ENCODE measurements at places on chromosomes 16 and 17. TPM values are rescaled to one million over a fixed set of nuclear protein-coding genes. Genes with fewer than 3 reads are reported as not detected.

- H3K27me3 ChIP-seq, result no peaks in the 10 kb centered on the region
- no peaks in the 10 kb centered on the region for H3K4me1 ChIP-seq
- H3K36me3 ChIP-seq, result no peaks in the 10 kb centered on the region
- no peak overlapping the region for H3K27ac ChIP-seq
- no peak overlapping the region for H3K4me3 ChIP-seq
Observed at GRCh38 chr17:66583112-66583748, 251.7 kb upstream of the CACNG5 start.

DNA sequence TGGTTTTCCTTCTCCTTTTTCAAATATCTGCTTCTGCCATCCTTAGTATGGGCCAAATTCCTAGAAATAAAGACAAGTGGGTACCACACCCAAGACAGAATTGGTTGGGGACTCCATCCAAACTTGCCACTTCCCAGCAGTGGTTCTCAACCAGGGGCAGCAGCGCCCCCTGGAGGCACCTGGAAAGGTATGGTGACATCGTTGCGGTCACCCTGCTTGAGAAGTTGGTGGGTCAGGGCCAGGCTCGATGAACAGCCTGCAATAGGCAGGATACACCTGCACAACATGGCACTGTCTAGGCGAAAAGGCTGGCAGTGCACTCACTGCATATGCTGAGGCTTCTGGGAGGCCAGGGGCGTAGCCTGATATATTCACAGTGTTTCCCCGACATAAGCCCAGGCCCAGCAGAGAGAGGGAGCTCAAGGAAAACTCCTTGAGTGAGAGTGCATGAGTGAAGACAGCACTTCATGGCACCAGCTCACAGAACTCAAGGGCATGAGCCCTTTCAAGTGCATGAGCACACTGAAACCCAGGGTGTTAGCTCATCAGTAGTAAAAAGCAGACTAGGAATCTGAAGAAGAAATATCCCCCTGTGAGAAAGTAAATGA lies 57.7 kb downstream of the CMC2 start:
- H3K27ac ChIP-seq, result no peak overlapping the region
- H3K4me1 ChIP-seq, result no peaks in the 10 kb centered on the region
- H3K4me3 ChIP-seq, result no peak overlapping the region
- peak; percentile 65 for DNase-seq

DNA sequence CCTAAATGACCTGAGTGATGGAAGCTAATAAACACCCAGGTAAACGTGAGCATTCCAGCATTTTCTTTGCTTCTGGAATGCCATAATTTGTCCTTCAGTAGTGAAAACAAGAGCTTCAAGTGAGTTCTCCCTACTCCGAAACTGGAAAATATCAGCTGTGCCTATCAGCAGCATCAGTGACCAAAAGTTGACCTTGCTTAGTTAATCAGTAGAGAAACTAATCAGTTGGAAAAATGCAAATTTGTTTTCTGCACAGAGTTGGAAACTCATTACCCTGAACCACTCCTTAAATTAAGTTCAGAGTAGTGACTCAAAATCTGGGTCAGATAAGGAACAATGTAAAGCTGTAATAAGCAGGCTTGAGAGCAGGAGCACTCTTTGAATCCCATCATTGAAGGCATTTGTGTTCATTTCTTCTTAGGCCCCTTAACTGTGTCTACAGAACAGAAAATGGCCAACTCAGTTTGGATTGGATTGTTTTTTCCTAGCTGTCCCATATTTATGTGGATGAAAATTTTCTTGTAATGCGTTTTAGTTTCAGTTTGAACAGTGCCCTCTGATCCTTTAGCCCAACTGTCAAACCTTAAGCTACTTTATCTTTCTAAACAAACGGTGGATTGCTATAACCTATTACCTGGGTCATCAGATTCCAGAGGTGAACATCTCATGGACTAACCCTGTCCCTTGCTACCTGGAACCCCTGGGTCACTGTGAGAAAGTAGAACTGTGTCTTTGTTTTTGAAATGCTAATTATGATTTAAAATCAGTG lies 290.4 kb downstream of the TOX3 start:
- H3K36me3 ChIP-seq, result no peaks in the 10 kb centered on the region
- H3K4me3 ChIP-seq, result no peak overlapping the region
- H3K4me1 ChIP-seq, result no peaks in the 10 kb centered on the region
- H3K27me3 ChIP-seq, result no peaks in the 10 kb centered on the region
- no peak for DNase-seq
- no peak overlapping the region for H3K27ac ChIP-seq

SECTM1 gene
- 1.2 TPM for total RNA-seq

HCRT gene
- total RNA-seq, result not detected

Data from adrenal gland (tissue), 19 donors.